ENCODE measurements at places on chromosomes 3 and 15. TPM values are rescaled to one million over a fixed set of nuclear protein-coding genes. Genes with fewer than 3 reads are reported as not detected.

Gene CHRFAM7A
- 7.5 TPM for total RNA-seq

Gene SEMA6D
- total RNA-seq = not detected

Gene ZNF106
- total RNA-seq = 9.6 TPM

Gene CGNL1
- 1.2 TPM for total RNA-seq

Gene PP2D1
- not detected for total RNA-seq

Gene CIB2
- 29.6 TPM for total RNA-seq

Gene ACKR4
- total RNA-seq = not detected

Gene MUC20
- total RNA-seq = 0.73 TPM

Gene ZBED2
- total RNA-seq = 0.33 TPM

Gene TRPM7
- 23.1 TPM for total RNA-seq

Gene ERC2
- 0.25 TPM for total RNA-seq

Gene TM6SF1
- total RNA-seq = not detected

Gene KNL1
- 5.1 TPM for total RNA-seq

Gene ITPKA
- 2.0 TPM for total RNA-seq

Gene GOLGA6L10
- 0.69 TPM for total RNA-seq

Gene MINDY2
- 7.1 TPM for total RNA-seq

Gene STRA6
- total RNA-seq = 80.9 TPM

Gene CMTM6
- 45.0 TPM for total RNA-seq

Gene CCDC191
- 1.7 TPM for total RNA-seq

Gene SPINT1
- total RNA-seq = 0.85 TPM

Gene CCRL2
- total RNA-seq = 0.18 TPM

Gene SLC51A
- not detected for total RNA-seq

Gene LRRN1
- not detected for total RNA-seq

Data from A549 treated with CORT108297 at 1 μM for 4 hours (cell line).